Thoracic aorta (tissue), 2 donors: ENCODE measurements at places on chromosomes 6 and 20. TPM values are rescaled to one million over a fixed set of nuclear protein-coding genes. Genes with fewer than 3 reads are reported as not detected.
A peak's percentile ranks its signal among the peaks of the same experiment; 100 is the strongest.

The CEP250 gene
- total RNA-seq = 29.2 TPM

The AKAP7 gene
- total RNA-seq = 4.1 TPM

The CRISP3 gene
- total RNA-seq = not detected

The TDRD6 gene
- 1.8 TPM for total RNA-seq

The APCDD1L gene
- 9.2 TPM for total RNA-seq

The LZTS3 gene
- 18.1 TPM for total RNA-seq

The CNKSR3 gene
- 20.2 TPM for total RNA-seq

The TUBE1 gene
- total RNA-seq = 27.3 TPM

The MAS1 gene
- 0.27 TPM for total RNA-seq

The MDFI gene
- 5.1 TPM for total RNA-seq

The EPHA7 gene
- total RNA-seq = 1.8 TPM

GRCh38 chr20:60131375-60131774 lies 173.2 kb downstream of the CDH26 start:
- no peaks in the 10 kb centered on the region for H3K36me3 ChIP-seq
- DNase-seq = no peak
- H3K4me1 ChIP-seq = no peaks in the 10 kb centered on the region
- H3K27ac ChIP-seq = no peak overlapping the region

DNA sequence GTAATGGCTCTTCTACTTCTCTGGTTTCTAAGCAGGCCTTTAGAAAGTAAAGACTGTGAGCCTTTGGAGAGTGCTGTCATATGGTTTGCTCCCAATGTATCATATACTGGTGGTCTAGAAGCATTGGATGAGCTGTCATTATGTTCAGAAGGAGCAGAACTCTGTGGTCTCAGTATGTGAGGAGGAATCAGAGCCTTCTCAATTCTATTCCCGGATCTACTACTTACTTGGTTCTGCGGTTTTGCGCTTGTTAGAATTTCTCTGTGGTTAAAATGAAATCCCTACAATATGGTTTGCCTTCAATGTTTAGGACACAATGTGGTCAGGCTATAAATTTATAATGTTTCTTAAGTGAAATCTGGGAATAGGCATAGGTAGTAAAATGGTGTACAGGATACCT lies 64.6 kb downstream of the RWDD2A start:
- no peaks in the 10 kb centered on the region for H3K4me1 ChIP-seq
- no peak overlapping the region for H3K4me3 ChIP-seq
- no peaks in the 10 kb centered on the region for H3K27me3 ChIP-seq
- no peaks in the 10 kb centered on the region for H3K36me3 ChIP-seq
- DNase-seq = no peak
- no peak overlapping the region for H3K27ac ChIP-seq

DNA sequence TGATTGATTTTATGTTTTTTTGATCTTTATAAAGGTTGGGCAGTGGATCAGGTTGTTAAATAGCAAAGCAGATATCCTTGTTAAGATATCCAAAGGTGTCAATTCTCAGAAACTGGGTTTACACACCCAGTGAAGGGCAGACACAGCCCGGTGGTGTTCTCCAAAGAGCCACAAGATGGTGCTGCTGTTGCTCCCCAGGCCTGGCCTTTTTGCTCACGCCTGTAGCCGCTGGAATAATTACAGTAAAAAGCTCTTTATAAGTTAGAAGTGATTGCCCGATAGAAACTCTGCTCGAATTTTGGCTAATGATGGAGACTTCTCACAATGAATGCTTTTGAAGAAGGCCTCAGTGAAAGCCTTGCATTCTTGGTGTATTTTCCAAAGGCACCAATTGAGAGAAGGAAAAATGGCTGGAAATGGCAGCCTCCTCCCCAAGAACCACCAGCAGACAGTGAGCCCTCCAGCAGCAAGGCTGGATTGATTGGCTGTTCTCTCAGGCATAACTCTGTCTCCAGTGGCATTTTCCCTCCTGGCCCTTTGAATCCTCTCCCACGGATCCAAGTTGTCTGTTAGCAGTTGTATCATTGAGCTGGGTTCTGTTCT lies 120.5 kb upstream of the CHD6 start:
- H3K4me1 ChIP-seq = no peaks in the 10 kb centered on the region
- no peaks in the 10 kb centered on the region for H3K27me3 ChIP-seq
- no peak overlapping the region for H3K4me3 ChIP-seq
- no peak for DNase-seq

DNA sequence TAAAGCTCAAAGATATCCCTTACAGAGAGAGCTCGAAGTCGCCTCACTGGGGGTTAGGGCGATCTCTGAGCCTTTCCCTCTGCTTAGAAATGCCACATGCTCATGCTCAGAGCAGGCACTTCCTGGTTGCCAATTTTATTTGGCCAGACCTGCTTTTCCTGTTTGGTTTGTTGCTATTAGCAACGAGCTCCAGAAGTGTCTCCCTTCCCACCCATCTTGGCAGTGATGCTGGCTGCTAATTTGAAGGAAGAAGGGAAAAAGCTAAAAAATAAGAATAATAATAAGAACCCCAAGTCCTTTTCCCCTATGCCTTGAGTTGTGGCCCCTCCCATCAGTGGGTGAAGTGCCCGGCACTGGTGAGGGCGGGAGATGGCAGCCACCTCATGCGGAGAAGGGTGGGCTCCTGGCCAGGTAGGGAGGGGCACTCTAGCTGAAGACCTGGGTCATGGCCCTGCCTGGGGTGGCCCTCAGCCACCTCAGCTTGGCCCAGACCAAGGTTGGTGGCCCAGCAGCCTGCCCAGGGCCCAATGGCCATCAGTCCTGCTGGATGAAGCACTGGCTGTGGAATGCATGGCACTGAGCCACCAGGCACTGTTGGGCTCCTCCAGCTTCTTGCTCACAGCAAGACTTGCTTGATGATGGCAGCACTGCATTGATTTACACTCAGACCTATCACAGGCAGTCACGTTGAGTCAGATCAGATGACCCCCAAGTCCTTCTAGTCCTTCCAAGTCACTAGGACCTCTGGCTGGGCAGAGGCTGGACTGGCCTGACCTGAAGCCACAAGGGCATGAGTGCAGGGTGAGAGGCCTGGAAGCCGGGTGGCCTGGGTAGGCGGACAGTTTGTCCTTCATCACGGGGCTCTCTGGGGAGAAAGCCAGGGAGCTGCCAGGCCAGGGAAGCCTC lies 79.0 kb downstream of the SYNJ2 start:
- H3K27me3 ChIP-seq = no peaks in the 10 kb centered on the region
- H3K36me3 ChIP-seq = no peaks in the 10 kb centered on the region
- DNase-seq = peak; percentile 90
- H3K4me3 ChIP-seq = peak overlapping the region; percentile 49

DNA sequence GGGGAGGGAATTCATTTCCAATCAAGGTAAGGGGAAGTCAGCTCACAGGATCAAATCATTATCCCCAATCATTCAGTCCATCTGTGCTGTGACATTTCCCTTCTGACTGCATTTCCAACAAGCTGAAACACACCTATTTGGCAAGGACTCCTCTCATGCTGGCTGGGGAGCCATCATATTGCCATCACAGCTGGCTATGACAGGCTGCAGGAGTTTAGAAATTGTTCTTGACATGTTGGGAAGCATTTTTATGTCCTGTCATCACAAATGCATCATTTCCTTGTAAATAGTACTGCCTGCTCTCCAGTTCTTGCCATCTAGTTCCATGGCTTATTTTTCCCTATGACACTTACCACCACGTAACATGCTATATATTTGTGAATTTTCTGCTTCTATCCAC lies 113.9 kb upstream of the TMEM170B start:
- peaks cover 33% of the 10 kb centered on the region for H3K4me1 ChIP-seq
- no peaks in the 10 kb centered on the region for H3K36me3 ChIP-seq
- no peak for DNase-seq
- no peaks in the 10 kb centered on the region for H3K27me3 ChIP-seq
- H3K4me3 ChIP-seq = no peak overlapping the region

DNA sequence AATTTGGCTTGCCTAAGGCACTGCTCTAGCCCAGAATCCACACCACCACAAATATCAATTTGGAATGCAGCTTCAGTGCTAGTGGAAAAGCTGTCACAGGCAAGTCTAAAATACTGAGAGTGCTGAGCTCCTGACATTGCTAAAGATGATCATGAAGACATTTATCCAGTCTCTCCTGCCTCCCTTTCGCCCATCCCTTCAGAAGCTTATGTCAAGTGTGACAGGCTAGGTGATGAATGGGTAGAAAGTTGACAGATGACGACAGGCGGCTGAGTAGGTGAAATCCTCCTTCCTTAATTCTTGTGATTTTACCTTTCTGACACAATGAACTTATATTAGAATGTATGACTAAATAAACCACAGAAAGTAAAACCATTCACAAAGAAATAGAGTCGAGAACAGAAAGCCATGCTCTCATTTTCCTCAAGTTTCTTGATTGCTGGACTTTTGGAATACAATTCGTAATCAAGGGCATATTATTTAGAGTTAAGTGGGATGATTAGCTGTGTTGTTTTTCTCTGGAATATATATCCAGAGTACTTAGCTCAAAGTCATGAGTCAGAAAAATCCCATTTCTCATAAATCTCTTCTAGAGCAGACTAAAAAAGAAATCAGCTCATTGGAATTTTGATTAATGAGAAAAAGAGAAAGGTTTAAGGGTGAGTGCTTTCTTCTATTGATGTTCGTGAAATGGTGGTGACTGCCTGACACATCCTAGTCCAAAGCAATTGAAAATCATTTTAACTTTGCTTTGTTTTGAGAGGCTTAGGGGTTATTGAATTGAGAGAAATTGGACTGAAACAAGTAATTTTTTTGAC lies 1228.2 kb upstream of the CITED2 start:
- H3K27me3 ChIP-seq = no peaks in the 10 kb centered on the region
- no peak for DNase-seq
- no peak overlapping the region for H3K4me3 ChIP-seq
- no peak overlapping the region for H3K27ac ChIP-seq

DNA sequence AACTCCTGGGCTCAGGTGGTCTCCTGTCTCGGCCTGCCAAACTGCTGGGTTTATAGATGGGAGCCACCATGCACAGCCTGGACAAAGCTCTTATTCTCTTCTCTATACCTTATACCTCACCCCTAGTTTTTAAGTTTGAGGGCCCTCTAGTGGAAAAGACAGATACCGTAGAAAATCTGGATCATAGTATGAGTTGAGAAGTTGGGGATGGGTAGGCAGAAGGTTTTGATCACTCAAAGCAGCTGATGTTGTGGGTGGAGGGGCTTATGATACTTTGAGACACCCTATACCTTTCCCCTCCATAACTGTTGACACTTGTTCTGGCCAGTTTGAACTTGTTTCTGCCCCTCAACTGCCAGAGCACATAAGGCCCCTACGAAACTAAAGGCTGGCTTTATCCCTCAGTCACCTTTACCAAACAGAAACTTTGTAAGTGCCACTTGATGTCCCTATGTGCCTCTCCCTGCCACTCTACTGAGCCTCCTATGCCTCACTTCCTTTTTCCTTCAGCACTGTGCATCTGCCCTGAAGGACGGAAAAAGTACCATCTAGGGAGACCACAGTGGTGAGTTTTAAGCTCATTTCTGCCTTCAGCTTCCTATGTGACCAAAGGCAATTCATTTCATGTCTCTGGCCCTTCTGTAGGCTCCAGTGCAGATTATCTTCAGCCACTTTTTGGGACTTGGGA lies 28.6 kb downstream of the RALY start:
- H3K4me1 ChIP-seq = peaks cover 71% of the 10 kb centered on the region
- H3K27me3 ChIP-seq = no peaks in the 10 kb centered on the region
- no peaks in the 10 kb centered on the region for H3K36me3 ChIP-seq
- no peak for DNase-seq

GRCh38 chr6:167824591-167825331 lies 1.9 kb upstream of the AFDN start:
- H3K36me3 ChIP-seq = no peaks in the 10 kb centered on the region
- peak overlapping the region; percentile 88 for H3K4me3 ChIP-seq
- no peaks in the 10 kb centered on the region for H3K27me3 ChIP-seq
- peaks cover 19% of the 10 kb centered on the region for H3K4me1 ChIP-seq
- peak overlapping the region; percentile 41 for H3K27ac ChIP-seq
- no peak for DNase-seq

DNA sequence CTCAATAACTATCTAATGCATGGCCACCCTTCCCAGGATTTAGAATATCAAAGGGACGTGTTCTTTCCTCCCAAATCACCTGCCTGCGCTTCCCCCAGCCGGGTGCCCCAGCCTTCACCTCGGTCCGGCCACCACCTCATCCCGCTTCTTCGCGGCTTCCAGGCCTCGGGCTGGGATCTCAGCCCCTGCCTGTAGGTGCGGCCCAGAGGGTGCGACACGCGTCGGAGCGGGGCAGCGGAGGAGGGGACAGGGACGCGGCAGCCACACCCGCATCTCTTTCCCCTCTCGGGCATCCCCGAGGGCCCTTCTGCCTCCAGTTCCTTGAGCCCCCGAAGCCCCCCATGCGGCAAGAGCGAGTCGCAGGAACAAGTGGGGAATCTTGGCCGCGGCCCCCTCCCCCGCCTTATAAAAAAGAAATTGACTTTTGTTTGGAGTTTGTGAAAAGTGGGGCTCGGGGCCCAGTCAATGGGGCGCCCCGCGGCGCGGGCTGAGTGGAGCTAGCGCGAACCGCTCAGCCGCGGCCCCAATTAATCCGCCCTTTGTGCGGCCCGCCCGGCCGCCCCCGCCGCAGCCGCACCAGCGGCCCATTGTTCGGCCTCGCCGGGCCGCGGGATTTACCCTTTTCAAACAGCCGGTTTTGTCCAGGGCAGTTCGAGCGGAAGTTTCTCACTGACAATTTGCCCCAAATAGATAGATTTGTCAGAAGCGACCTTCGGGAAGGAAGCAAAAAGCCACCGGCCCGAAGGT lies 8.4 kb upstream of the NR2E1 start:
- peak overlapping the region; percentile 63 for H3K4me3 ChIP-seq
- peaks cover 18% of the 10 kb centered on the region for H3K27me3 ChIP-seq
- H3K27ac ChIP-seq = no peak overlapping the region
- DNase-seq = no peak

DNA sequence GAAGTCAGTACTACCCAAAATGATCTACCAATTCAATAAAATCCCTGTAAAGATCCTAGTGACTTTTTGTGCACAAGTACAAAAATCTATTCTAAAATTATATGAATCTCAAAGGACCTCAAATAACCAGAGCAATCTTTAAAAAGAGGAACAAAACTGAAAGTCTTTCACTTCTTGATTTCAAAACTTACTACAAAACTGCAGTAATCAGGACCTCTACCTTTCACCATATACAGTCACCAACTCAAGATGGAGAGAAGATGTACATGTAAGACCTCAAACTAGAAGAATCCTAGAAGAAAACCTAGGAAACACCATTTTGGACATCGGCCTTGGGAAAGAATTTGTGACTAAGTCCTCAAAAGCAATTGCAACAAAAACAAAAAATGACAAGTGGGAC lies 109.5 kb upstream of the CD93 start:
- no peaks in the 10 kb centered on the region for H3K36me3 ChIP-seq
- H3K27ac ChIP-seq = no peak overlapping the region
- no peak for DNase-seq
- H3K4me3 ChIP-seq = no peak overlapping the region

- no peaks in the 10 kb centered on the region for H3K27me3 ChIP-seq
- no peaks in the 10 kb centered on the region for H3K36me3 ChIP-seq
Measured at GRCh38 chr6:88566746-88567534, 396.5 kb downstream of the RNGTT start.

- no peaks in the 10 kb centered on the region for H3K27me3 ChIP-seq
- no peak overlapping the region for H3K4me3 ChIP-seq
- H3K36me3 ChIP-seq = no peaks in the 10 kb centered on the region
Measured at GRCh38 chr6:11950109-11950508, 62.0 kb upstream of the HIVEP1 start.
